HFF-Myc (cell line): ENCODE measurements at places on chromosomes 2 and 18.

GRCh38 chr18:55110436-55110835 lies 151.2 kb upstream of the CCDC68 start:
- DNase-seq = no peak

GRCh38 chr2:80896576-80896975 lies 592.0 kb upstream of the LRRTM1 start:
- DNase-seq = no peak

DNA sequence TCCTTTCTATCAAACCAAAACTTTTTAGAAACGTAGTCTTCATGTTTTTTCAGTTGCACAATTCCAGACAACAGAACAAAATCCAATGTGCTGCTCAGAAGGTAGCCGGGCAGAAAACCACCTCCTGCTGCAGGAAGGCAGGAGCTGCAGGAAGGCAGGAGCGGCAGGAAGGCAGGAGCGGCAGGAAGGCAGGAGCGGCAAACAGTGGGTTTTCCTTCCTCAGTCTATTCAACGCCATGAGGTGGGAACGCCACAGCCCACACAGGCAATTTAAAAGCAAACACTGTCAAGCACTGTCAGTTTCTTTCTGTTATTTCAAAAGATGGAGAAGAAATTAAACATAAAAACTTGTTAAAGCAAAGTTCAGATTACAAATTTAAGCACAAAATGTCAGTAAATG lies 601.2 kb upstream of the SALL3 start:
- DNase-seq = no peak

GRCh38 chr2:60438131-60438530 lies 115.3 kb downstream of the BCL11A start:
- DNase-seq = no peak

DNA sequence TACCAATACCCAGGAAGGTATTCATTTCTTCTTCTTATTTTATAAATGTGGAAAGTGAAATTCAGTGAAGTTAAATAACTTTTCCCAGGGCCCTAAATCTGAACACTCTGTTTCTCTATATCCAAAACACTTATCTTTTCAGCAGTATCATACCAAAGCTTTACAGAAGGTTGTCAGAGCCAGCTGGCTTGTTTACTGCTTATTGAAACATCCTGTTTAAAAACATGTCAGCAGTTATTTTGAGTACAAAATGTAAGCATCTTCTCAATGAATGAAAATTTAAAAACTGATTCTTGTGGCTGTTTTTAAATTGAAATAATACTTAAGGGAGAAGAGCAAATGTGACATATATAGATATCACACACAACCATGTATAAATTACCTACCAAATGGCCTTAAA lies 11.3 kb upstream of the CDH19 start:
- no peak for DNase-seq

DNA sequence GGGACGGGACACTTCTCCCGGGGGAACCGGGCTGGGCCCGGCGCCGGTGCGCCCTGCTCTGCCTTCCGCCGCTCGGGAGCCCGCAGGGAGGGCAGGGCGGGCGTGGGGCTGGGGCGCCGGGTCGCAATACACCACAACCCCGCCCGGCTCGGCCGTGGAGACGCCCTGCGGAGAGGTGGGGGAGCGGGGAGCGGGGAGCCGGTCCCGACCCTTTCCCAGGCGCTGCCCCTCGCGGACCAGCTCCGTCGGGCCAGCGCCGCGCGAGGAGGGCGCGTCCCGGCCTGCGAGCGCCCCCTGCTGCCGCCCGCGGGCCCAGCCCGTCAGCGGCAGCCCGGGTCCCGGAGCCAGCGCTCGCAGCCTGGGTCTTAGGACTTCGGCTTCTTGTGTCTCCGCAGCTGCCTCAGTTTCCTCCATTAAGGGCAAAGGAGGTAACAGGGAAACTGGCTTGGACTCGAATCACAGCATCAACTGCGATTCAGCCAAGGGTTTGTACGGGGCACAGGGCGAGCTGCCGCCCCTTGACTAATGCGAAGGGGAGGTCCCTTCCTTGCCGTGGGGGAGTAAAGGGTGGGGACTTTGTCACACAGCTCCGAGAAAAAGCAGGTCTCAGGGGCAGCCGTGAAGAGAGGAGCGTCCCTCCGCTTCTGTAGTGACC lies 635 bp upstream of the ADRA2B start:
- no peak for DNase-seq

DNA sequence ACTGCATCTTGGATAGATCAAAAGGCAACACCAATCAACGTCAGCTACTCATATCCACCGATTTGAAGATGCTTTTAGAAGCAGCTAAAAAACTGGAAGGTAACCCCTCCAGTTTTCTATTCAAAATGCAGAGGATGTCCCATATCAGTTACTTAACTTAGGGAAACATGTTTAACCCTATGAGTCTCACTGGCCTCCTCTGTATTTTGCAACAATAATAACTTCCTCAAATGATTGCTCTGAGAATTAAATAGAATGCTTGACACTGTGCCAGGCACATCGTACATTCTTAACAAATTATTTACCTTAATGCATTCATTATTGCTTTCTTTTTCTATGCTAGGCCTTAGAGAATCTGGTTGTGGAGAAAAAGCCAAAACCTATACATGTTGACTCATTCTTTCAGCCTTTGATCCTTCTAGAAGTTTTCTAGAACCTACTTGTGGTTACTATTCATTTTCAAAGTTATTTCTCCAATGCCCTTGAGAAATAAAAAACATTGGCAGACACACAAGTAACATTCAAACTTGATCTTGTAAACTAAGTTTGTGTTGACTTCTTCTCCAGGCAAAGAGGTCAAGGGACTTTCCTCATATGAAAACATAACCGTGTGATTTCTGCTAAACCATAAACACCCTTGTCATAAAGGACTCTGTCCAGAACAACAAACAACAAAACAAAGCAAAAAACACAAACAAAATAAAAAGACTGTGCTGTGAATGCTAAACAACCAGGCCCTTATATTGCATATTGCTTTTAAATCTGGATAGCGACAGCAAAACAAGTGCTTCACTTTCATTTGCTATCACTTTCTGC lies 4.6 kb downstream of the DOCK10 start:
- DNase-seq = no peak

GRCh38 chr18:267380-267687 lies 513 bp downstream of the THOC1 start:
- no peak for DNase-seq

DNA sequence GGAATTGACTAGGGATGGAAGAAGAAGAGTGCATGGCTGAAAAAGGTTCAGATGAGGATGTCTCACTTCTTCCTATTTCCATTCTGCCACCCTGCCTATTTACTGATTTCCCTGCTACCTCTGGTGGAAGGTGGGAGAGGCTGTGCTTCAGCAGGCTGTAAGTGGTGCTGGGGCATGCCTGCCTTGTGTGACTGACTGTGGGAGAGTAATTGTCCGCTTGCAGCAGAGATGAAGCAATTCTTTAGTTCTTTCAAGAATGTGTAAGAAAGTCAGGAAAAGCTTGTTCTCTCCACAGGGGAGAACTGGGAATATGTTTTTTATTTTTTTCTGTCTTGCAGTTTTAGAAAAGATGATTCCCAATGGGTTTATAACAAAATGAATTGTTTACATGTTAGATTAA lies 72.5 kb upstream of the NYAP2 start:
- no peak for DNase-seq

GRCh38 chr2:108625186-108625827 lies 91.0 kb downstream of the LIMS1 start:
- no peak for DNase-seq
